Caki2 (cell line): ENCODE measurements at places on chromosomes 3 and 15. TPM values are rescaled to one million over a fixed set of nuclear protein-coding genes. Genes with fewer than 3 reads are reported as not detected.
A peak's percentile ranks its signal among the peaks of the same experiment; 100 is the strongest.

DNA sequence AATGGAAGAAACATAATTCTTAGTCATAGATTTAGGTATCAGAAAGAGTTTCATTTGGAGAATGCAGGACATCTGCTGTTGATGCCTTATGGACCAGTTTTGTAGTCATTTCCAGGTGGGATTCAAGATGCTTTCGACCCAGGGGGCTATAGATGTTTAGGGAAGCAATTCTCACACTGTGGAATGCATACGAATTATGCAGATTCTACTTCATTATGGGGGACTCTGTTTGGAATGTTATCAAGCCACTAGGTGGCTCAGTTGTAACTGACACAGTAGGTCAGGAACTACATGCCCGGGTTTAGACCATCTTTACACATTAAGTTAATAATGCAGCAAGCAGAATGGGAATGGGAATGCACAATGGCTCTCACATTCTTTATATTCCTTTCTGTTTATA, 1359.8 kb downstream of the ZPLD1 start:
- no peak for DNase-seq

DNA sequence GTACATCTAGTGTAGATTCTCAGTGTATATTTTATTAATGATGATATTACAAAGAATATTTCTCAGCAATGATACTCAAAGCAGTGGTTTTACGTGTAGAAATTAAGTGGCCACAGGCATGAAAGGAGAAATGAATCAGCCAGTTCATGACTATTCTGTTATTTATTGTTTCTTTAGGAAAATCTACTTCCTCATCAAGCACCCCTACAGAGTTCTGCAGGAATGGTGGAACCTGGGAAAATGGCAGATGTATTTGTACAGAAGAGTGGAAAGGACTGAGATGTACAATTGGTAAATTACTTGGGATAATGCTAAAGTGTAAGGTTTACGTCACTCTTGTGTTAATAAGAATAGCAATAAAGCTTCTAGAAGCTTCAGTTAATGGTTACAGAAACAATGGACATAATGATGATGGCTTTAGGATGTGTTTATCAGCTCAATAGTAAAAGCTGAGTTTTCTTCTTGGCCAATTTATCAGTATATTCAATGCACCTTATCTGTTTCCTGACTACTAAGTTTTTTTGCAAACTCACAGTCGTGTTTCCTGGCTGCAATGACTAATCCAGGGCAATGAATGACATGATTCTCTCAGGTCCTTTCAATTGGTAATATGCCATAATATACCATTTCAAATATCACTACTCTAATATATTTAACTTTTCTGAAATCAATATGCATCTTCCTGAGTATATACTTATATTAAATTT, 20.2 kb downstream of the ADGRG7 start:
- no peak for DNase-seq

GOLGA8R gene
- total RNA-seq, result 0.57 and 0.90 TPM in 2 replicates

NME9 gene
- 0.57 TPM in 1 of 2 replicates, not detected in the other for total RNA-seq

RBM5 gene
- 42.3 and 44.1 TPM in 2 replicates for total RNA-seq

LNP1 gene
- 10.8 TPM in 2 replicates for total RNA-seq

GRCh38 chr15:99546441-99547100, 19.2 kb upstream of the MEF2A start:
- no peak for DNase-seq

FBXL2 gene
- total RNA-seq, result 5.7 and 8.0 TPM in 2 replicates

DLL4 gene
- total RNA-seq, result 0.07 TPM in 1 of 2 replicates, not detected in the other

GRCh38 chr3:17935222-17935621, 192.8 kb upstream of the TBC1D5 start:
- DNase-seq, result no peak

- DNase-seq, result no peak
These were observed 33.0 kb downstream of the CHDH start for GRCh38 chr3:53813229-53813628.

DNA sequence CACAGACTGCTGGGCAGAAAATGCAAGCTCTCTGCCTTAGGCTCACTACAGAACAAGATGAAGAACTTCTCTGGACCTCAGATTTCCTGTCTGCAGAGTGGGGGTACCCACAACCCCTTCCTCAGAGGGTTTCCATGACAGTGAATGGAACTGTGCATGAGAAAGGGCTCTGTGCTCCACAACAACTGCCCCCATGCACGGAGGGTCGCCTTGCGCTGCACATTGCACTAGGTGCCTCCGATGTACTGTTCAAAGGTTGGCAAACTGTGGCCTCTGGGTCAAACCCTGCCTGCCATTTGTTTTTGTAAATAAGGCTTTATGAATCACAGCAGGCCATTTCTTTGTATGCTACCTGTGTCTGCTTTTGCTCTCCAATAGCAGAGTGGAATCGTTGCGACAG, 172.0 kb downstream of the RAB11A start:
- no peak for DNase-seq

GRCh38 chr3:65083240-65083639, 395.4 kb upstream of the ADAMTS9 start:
- DNase-seq, result no peak

DNA sequence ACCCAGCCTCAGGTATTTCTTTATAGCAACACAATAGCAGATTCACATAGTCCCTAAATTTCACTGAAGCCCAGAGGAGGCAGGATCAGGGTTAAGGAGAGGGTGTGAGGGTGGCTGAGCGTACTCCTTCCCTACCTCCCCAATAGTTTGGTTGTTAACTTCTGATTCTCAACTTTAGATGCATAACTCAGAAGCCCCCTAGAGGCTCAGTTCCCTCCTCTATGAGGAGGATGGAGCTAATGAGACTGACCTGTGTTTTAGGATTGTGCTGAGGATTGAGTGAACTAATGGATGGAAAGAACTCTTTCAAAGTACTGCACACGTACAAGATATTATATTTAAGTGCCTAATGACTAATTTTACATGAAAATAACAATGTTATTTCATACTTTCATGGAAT, 249.3 kb upstream of the SOX14 start:
- no peak for DNase-seq

CYP8B1 gene
- not detected in 2 replicates for total RNA-seq

RAP2B gene
- 29.6 and 34.4 TPM in 2 replicates for total RNA-seq

GRCh38 chr15:91939403-91939831, 85.9 kb downstream of the SLCO3A1 start:
- DNase-seq, result no peak

- no peak for DNase-seq
These were observed 4.5 kb downstream of the MYO9A start for GRCh38 chr15:72113347-72114031.

DNA sequence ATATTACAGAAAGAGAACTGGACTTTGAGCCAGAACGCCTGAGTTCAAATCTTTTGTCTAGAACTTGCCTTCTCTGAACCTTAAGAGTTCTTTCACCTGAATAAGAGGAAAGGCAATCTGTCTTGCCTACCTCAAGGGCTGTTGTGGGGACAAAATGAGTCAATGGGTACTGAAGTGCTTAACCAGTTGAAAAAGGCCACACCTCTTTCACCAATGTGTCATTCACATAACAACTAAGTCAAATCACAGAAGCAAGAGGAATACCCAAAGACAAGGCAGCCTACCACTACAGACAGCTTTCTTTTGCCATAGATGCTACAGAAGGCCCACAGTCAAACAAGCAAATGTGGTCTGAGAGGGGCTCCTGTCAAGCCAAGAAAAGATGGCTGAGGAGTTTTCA, 39.7 kb downstream of the NBEAL2 start:
- no peak for DNase-seq

DNA sequence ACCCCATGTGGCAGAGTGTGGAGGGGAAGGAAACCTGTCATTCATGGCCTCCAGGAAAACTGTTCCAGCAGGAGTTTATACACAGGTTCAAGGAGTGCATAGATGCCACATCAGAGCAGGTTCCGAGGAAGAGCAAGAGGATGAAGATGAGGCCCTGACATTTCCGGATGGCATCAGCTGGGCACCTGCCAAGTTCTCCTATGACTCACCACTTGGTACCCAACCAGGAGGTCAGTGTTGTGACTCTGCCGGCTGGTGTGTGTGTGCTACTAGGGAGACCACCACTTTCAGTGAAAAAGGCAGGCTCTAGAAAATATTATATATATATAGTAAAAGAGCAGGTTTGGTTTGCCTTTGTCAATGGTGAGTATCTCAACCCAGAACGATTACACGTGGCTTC, 69.3 kb downstream of the NTRK3 start:
- no peak for DNase-seq

DNAH12 gene
- 0.07 TPM in 1 of 2 replicates, not detected in the other for total RNA-seq

DNA sequence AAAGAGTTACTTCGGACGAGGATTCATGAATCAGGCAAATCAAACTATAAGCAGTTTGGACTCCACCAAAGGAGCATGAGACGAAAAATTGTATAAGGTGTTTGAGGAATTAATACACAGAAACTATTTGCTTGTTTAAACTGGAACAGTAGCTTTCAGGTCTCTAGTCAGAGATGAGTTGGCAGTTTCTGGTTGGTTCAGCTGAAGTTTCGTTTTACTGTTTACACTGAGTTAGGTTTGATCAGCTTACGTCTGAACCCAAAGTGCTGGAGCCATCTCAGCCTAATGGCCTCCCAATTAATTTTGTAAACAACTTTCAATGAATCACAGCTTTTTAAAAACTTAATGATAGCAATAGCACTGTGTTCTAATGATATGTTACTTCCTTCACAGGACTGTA, 703.7 kb downstream of the NLGN1 start:
- DNase-seq, result peak; percentile 55

GRCh38 chr3:186320862-186321568, 41.0 kb downstream of the DGKG start:
- DNase-seq, result no peak

DNA sequence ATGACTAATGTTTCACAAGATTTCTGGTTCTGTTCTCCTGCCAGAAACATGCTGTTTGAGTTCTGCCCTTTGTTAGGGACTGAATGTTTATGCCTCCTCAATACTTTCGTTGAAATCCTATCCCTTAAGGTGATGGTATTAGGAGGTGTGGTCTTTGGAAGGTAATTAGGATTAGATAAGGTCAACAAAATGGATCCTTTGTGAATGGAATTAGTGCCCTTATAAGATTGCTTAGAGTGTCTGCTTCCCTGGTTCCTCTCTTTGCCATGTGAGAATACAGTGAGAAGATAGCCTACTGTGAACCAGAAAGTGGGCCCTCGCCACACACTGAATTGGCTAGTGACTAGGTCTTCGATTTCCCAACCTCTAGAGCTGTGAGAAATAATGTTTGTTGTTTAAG, 621.4 kb upstream of the ALCAM start:
- DNase-seq, result no peak

- no peak for DNase-seq
These were observed 64.5 kb upstream of the PLXNA1 start for GRCh38 chr3:126918355-126918821.

DNA sequence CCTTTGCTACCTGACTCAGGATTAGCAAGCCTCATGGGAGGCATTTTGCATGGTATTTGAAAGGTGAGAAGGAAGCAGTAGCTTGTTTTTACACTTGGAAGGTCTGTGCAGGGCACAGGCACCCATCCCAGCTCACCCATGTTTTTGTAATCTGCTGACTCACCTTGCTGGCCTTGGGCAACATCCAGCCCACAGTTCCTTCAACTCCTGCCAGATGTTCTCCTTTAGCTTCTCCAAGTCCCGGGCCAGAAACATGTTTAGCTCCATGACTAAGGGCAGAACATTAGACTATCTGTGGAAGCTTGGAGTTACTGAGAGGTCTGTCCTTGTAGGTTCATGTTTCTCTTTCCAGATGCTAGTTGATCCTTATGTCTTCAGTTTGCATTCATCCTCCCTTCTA, 12.4 kb upstream of the ZNF770 start:
- peak; percentile 78 for DNase-seq

DNA sequence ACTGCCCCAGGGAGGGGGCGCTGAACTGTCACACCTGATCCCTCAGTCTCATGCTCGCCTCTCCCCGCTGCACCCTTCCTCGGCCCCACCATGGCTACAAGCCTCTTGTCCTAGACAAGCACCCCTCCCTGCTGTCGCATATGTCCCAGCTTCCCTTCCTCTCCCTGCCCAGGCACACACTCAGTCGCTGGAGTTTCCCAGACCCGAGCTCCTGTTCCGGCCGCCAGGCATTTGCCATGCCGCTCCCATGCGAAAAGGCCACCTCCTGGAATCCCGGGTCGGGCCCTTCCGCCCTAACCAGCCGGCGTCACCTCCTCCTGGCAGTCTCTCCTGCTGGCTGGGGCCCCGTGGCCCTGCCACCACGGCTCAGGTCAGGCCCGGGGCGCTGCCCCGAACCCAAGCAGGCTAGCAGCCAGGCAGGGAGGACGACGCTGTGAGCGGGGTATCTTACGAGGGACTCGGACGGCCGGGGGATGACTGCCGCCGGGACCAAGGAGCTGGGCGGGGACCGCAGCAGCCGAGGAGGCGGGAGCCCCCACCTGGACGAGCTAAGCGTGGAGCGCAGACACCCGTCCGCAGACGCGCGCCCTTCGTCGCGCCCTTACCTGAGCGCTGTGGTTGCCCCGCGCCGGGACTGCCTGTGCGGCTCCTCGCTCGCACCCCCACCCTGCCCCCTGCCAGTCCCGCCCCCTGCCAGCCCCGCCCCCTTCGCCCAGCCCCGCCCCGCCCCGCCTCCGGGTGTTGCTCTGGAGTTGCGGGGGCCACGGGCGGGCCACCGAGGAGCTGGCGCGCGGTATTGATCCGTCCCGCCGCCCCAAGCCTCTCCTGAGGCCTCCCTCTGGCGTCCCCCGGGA, at the start of gene ALS2CL:
TSS of gene ALS2CL (minus strand) at position 642 of the 854 bp plus-strand sequence. CDS start 4,239 bp downstream, outside the sequence.
- DNase-seq, result peak; percentile 58

C3orf20 gene
- total RNA-seq, result not detected in 2 replicates

GRCh38 chr3:158094235-158095110, 11.7 kb downstream of the SHOX2 start:
- no peak for DNase-seq

DNA sequence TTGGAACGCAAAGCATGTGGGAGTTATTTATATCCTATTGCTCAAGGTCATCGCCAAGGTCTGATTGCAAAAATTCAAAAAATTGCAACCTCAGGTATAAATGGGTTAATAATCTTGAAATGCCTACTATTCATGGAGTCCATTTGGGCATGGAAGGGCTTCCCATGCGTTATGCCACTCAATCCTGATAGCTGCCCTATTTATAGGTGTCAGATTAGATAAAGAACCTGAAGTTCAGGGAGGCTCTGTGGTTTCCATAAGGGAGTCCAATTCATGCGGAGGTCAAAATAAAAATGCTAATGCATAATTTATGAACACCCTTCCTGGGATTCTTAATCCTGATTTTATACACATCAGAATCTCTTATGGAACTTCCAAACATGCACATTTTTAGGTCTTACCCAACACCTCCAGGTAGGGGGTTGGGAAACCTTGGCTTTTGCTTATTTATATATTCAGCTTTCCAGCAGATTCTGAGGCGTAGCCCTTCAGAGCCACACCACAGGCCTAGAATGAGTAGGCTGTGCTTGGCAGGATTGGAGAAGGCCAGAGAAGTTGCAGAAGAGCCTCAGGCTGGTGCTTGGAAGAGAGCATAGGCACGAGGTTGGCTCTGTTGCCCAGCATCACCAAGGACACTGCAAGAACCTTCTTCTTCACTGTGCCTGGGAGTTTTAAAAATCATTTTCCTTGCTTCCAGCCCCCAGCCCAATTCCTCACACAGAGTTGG, 324.4 kb upstream of the CFAP20DC start:
- no peak for DNase-seq

- peak; percentile 65 for DNase-seq
These were observed 38.8 kb downstream of the PIGB start for GRCh38 chr15:55357774-55358173.
